Activated CD8-positive, alpha-beta memory T cell treated with anti-CD3 and anti-CD28 coated beads for 1 hour (primary cell): ENCODE measurements at places on chromosomes 7 and 10.

DNA sequence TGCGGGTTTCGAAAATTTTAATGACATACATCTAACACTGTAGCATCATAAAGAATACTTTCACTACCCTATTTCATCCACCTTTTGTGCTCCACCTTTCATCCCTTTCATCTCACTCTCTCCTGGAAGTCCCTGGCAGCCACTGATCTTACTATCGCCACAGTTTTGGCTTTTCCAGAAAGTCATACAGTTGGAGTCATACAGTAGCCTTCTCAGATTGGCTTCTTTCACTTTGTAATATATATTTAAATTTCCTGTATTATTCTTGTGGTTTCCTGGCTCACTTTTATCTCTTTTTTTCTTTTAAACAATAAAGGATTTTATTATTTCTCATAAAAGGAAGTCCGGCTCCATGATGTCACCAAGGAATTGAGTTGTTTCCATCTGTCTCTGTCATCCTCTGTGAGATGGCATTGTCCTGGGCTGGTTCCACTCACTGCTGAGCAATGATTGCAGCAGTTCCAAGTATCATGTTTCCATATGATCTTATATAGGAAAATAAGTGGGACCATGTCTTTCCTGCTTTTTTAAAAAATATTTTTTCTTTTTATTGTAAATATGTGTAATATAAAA, 626.3 kb downstream of the POM121L12 start:
- no peak for DNase-seq

- DNase-seq: no peak
These were observed at the start of gene TES for GRCh38 chr7:116210345-116211005. Gene TES (plus strand): TSS chr7:116210539. CDS start chr7:116210708, 169 bp downstream.

DNA sequence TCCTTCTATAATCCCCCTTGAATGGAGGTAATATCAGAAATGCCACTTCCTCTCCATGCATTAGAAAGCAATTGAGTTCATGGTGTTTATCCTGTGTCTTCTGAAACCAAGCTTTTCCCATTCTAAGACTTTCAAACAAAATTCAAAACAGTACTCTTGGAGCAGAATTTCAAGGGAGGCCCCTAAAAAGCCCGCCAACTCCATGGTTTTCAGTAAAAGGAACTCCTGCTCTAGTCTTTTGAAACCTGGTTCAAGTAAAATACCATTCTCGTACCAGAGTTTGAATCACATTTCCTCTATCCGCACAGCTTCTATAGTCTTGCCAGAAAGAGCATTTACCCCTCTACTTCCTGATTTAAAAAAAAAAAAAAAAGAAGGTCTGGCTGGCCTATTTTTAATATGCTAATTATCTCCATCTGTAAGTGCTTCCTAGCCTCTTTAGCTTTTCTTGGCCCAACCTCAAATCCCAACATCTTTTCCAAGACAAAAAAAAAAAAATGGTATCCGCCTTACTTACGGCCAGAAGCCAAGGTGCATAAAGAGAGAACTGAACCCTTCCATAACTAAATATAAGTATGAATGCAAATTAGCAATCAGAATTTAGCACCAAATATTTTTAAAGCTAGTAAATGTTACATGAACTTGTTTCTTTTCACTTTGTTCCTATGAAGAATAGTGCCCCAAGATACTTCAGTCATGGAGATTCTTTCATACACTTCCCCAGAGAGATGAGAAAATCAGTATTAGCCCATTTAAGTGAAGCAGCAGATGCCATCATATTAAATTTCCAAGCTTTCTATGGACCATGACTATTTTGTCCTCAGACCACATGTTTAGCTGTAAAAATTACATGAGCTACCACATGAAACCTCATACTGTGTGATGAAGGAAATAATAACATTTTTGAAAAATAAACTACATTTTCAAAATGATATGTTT, 199.9 kb upstream of the FAM3C start:
- no peak for DNase-seq

DNA sequence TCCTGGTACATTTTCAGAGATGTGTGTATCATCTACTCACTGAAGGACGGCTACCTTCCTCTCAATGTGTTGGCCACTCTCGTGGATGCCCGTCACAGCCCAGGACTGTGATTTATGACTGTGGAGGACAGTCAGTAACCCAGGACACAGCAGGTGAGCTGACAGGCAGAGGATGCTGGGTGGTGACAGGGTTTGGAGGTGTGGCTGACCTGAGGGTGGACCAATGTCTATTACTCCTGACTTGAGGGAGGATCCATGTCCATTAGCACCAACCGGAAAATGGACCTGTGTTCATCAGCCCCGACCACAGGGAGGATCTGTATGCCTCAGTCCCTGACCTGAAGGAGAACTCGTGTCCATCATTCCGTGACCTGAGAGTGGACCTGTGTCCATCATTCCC, 96.1 kb downstream of the ADCY1 start:
- no peak for DNase-seq

DNA sequence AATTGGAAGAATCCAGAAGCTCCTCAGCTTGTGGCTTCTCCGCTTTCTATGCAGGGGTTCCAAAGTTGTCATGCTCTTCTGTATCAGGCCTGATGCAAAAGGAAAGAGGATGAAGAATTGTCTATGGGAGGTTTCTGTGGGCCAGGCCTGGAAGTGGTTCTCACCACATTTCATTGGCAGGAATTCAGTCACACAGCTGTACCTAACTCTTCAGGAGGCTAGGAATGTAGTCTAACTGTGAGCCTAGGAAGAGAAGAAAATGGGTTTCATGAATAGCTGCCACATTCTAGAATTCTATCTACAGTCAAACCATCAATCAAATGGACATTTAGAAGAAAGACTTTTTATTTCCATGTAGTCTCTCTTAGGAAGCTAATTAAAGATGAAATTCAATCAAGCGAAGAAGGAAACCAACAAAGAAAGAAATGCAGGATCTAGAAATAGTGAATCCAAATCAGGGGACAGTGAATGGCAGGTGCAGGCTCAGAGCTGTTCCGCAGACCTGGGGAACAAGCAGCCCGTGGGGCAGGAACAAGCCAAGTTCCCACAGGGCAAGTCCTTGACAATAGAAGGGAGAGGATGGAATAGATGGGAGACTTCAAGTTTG, 25.4 kb upstream of the USP6NL start:
- DNase-seq: no peak

DNA sequence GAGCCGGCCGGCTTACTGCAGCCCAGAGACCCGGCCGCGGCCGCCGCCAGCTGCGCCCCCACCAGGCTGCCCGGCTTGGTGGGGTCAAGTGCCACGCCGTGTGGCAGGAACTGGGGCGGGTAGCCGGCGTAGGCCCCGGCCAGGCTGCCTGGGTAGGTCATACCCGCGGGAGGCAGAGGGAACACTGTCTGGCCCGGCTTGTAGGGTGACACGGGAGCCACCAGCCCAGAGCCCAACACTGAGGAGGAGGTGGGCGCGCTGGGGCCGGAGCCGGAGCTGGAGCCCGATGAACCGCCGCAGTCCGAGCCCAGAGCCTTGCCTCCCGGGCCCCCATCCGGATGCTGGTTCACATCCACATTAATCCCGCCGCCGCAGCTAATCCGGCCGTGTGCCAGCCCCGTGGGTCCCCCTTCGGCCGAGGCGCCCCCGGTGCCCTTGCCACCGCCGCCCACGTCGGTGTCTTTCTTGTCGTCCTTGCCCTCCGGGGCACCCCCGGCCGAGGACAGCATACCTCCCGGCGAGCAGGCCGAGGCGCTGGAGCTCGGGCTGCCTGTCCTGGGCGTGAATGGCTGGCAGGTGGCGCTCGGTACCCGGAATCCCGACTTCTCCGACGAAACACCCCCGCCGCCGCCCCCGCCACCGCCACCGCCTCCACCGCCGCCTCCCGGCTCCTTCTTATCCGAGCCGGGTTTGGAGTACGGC, 2.0 kb downstream of the ZNF503 start:
- no peak for DNase-seq

- DNase-seq: no peak
These were observed 38.0 kb upstream of the CAV2 start for GRCh38 chr7:116461500-116461899.

DNA sequence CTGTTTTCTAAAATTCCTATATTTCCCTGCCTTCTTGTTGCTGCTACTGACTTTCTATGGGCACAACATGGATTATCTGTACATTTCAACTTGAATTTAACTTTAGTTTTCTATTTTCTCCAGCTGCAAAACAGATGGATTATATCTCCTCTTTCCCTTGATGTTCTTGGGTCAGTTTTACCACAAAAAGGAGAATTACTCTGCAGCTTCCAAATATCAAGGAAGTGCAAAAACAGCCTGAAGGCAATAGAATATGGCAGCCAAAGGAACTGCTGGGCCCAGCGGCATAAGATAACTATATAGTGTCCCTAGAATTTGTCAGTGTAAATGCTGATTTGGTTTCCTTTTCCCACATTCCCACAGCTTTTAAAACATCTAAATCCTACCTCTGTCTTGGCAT, 29.1 kb downstream of the CPED1 start:
- no peak for DNase-seq

GRCh38 chr7:142804728-142805207, 34.0 kb downstream of the PRSS2 start:
- DNase-seq: no peak

DNA sequence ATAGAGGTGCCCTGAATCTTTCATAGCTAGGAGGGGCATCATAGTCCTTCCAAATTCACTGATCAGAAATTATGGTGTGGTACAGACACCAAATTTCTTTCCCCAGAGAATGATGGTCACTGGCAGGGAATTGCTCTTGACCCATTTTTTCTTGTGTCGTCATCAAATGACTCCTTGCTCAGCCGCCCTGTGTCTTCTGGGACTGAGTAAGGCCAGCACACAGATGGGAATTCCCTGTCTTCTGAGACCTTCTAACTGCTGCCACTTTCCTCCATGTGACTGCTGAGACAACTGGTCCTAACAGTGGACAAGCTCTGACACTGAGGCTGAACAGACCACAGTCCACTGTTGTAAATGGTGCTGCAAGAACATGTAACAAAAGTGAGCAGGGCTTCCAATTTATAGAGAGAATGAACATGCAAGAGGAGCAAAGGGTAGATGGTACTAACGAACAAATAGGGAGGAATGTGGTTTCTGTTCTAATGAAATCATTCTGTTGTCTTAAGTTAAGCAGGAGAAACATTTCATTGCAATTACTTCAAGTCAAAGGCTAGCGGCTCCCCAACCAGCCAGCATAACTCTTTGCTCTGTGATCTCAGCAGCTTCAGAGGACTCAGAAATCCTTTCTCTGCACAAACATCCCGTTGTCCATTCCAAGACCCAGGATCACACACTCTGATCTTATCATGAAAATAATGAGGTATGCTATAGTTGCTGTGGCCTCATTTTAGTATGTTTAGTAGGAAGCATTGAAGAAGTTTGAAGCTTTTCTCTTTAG, 235.9 kb upstream of the PRSS1 start:
- DNase-seq: no peak

DNA sequence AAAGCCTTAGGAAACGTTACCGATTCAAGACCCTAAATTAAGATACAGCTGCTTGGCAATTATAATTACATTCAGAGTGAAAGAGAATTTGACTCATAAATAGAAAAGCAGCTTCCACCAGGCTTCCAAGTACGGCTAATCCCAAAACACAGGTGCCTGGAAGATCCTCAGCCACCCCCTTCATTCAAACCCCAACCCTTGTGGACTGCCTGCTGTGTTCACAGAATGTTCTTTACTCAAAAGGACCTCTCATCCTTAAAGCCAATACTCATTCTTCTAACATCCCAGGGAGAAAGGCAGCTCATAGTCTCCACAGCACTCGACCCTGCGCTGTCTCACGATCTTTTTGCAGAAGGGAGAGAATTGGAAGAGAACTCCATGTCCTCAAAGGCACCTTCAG, 32.9 kb downstream of the RNF32 start:
- no peak for DNase-seq

- no peak for DNase-seq
These were observed 491.3 kb downstream of the RPS24 start for GRCh38 chr10:78524941-78525340.

DNA sequence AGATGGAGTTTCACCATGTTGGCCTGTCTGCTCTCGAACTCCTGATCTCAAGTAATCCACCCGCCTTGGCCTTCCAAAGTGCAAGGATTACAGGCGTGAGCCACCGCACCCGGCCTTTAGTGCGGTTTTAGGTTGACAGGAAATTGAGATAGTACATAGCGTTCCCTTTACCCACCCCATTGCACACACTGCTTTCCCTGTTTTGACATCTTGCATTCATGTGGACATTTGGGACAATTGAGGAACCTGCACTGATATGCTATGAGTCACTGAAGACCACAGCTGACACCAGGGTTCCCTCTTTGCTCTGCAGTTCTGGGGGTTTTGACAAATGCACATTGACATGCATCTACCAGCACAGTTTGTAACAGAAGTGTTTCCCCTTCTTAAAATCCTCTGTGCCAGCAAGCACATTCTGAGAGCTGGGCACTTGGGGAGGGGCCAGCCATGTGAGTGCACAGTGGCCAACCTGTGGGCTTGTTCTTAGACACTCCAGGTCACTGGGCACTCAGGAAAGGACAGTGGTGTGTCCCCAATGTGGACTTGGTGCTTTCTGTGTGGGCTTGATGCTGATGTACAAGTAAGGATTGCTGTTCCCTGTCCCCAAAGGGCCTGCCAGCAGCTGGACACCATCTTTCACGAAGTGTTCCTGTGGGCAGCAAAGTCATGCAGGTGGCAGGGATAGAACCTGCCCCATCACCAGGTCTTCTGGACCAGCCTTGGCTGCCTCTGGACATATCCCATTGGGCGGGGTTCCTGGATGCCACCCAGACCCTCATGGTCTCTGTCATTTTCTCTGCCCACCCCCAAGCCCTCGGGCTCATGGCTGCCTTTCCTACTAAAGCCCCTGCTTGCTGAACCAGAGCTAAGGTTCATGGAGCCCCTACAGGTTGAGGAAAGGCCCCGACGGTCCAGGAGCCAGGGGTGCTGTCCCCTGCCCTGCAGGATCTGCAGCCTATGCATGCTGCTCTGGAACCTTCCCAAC, 579.8 kb downstream of the GLRX3 start:
- DNase-seq: no peak

DNA sequence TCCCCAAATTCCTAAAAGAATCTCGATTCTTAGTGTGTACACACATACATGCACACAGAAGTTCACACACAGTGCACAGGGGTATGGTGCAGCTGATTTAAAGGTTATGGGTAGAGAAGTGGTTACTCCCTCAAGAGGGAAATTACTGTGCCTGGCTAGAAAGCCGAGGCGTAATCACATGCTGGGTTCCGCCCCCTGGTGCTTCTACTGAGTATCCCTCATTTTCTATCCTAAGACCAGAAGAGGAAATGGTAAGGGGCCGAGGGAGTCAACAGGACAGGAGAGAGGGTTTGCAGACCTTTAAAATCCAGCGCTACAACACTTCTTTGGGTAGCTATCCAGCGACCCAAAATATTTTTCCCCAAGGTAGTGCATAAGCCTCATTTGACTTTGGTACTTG, 147.3 kb upstream of the TMEM196 start:
- DNase-seq: no peak

DNA sequence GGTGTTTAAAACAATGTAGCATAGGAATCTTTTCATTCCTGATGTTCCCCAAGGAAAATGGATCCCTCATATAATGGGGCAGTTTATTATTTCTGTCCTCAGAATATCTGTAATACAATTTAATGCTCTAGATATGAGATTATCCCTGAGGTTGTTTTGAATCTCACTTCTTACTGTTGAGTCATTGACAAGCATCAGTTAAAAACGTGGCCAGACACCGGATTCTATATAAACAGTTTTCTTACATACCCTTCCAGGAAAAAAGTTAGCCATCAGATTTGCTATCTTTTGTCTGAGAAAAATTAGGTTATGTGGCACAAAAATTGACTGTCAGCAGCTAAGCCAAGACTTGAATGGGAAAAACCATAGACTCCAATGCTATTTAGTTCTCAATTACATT, 539.8 kb upstream of the CELF2 start:
- no peak for DNase-seq

GRCh38 chr7:42055171-42055570, 181.8 kb downstream of the GLI3 start:
- no peak for DNase-seq
